NB4 (cell line): ENCODE measurements at places on chromosomes 12 and 14.
A peak's percentile ranks its signal among the peaks of the same experiment; 100 is the strongest.

DNA sequence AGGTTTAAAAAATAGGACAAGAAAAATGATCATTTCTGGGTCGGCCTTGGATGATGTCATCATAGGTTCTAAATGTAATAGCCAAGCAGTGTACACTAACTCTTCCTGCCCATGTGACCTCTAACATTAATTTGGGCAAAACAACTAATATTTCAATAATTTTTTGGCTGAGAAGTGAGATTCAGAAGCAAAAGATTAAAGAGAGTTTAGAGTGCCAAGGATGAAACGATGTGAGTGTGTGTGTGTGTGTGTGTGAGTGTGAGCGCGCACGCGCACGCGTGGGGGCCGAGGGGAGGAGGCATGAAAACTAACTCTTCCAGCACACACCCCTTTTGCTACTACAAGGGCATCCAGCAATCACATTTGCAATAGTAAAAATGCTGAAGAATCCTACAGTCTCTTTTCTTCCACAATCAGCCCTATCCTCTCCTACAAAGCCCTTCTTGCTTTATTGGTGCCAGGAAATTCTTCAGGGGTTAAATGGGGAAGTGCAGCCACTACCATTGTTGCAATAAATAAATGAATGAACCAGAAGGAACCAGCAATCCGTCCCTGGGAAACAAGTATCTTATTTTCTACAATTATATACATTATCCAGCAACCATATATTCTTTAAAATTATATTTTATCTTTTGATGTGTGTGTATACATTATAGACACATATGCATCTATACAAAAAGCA, 52.9 kb downstream of the PEBP1 start:
- DNase-seq: peak; percentile 30

- DNase-seq: no peak
Measured at GRCh38 chr14:49950275-49951228, 57.7 kb downstream of the ARF6 start.

DNA sequence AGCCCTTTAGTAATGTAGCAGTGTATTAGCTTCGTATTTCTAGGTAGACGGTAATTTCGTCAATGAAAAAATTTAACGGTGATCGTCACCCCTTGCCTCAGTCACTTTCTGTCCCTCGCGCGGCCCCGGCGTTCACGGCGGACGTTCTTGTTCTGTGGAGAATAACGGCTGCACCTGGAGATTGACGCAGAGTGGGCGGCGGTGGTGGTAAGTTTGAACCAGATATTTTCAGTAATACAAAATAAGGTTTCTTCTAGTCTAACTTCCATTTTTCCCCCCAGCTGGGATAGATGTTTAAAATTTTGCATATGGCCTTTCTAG, 341 bp downstream of the ZNF10 start:
- no peak for DNase-seq

GRCh38 chr12:41189395-41190251, 1.5 kb downstream of the PDZRN4 start:
- DNase-seq: no peak

GRCh38 chr12:1859643-1860042, 39.3 kb downstream of the LRTM2 start:
- no peak for DNase-seq

DNA sequence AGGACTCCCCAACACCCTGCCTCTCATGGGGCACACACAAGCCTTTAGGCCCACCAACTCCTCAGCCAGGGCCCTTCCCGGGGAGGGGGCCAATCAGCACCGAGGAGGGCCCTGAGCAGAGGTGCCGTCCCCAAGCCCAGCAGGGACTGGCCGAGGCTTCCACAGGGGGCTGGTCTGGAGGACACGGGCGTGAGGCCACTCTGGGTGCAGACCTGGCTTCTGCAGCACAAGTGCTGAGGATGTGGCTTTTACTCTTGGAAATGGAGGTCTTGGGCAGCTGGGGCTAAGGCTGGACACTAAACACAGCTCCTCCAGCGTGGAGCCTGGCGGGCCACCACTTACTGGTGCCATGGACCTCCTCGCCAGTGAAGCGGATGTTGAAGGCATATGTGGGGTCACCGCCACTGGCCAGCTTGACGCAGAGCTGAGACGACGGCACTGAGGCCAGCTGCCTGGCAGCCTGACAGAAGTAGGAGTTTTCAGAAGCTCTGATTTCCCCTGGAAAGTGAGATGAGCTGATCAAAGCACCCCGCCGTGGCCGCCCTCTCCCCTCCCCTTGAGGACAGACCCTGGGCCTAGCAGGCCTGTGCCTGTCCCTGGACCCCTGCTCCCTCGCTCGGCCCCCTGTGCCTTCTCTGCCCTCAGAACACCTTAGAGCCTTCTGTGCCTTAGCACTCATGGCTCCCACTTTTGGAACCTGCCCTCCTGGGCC, 44.0 kb downstream of the TRAFD1 start:
- DNase-seq: no peak
